ENCODE measurements at places on chromosomes 11 and 22.

DNA sequence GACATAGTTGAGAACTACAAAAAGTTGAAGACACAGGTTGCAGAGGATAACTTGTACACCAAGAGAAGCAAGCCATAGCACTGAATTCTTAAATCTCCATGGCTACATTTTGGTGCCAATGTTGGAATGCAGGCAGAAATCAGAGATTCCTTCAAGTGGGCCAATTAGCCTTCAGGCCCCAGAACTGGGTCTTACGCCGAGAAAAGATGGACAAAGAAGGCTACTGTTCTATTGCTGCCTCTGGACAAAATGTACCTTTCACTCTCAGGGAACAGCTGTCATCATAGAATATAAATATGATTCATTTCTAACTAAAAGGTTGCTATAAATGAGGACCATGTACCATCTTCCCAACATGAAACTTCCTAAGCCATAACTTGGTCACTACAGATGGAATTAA, 13.7 kb downstream of the TMEM216 start:
- DNase-seq = no peak

DNA sequence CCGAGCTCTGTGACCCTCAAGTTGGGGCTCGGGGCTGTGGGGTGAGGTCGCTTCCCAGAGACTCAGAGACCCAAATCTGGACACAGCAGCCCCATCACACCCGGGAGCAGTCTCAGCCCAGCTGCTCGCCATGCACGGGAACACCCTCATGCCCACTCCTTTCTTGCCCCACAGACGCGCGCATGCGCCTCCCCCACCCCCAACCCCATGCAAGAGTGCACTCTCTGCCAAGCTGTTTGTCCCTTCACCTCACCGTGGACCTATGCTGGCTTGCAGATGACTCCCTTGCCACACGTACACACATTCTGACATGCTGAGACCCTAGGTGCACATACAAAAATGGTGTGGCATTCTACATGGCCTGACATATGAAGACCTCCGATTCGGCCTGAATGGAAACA, 478 bp upstream of the CD248 start:
- peak; percentile 82 for DNase-seq

GRCh38 chr11:19173004-19173689, 28.6 kb downstream of the CSRP3 start:
- no peak for DNase-seq

DNA sequence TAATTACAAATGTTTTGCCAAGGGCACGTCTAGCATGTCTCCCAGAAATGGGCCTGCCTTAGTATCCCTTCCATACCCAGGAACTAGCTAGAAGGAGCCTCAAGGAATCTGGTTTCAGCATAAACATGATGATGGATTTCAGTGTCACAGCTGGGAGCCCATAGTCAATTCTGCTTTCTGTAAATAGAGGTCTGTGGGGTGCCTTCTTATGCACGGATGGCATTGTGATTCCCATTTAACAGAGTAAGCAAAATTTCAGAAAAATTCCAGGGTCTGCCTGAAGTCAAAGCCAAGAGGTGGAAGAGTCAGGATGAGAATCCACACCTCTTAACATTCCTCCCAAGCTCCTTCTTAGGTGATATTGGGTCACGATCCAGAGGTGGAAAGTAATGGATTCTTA, 12.1 kb downstream of the DUSP18 start:
- no peak for DNase-seq

- DNase-seq = no peak
These were observed 176.4 kb downstream of the KIRREL3 start for GRCh38 chr11:126824035-126824607.

DNA sequence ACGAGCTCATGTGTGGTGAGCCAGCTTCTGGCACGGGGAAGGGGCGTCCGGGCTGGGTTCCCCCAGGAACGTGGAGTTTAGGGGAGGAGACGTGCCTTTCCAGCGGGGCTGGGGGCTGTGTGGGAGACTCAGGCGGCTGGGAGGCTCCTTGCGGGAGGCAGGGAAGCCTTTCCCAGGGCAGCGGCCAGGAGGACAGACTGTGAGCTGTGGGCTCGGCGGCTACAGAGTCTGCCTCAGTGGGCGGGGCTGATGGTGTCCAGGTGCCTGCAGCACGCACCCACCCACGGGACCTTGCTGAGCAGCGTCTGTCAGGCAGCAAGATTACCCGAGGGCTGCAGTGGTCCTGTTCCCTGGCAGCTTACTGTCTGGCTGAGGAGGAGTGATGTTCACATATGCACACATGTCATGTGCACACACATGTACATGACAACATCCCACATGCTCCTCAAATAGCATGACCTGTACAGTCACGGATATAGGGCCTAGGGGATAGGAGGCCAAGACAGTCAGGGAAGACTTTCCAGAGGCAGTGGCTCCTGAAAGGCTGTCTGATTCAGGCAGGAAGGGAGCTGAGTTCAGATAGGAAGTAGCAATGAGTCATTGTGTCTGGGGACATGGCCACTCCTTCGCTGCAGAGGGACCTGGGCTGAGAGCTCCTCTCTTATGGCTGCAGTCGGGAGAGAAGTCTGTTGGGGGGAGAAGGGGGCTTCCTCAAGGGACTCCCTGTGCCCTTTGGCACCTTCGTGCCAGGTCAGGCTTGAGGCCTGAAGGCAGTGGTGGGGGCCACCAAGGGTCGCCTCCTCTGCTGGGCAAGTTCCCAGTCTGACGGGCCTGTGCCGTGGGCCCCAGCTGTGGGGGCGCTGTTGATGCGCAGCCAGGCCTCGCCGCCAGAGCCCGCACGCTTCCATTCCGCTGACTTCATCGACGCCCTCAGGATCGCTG, 23.3 kb upstream of the PPP6R3 start:
- peak; percentile 96 for DNase-seq

DNA sequence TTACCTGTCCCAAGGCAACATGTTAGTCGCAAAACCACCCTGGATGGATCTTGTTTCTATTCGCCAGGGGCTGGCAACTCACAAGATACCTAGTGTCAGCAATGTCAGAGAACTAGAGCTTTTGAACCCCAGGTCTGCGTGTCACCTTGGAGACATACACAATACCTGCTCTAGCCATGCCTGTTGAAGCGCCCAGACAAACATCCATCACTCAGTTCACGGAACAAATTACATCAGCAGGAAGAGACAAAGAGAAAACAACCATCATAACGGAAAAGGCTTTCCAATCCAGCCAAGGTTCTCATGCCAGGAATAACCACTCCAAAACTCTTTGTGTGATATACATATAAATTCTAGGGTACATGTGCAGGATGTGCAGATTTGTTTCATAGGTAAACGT, 2.2 kb downstream of the CD59 start:
- DNase-seq = no peak

DNA sequence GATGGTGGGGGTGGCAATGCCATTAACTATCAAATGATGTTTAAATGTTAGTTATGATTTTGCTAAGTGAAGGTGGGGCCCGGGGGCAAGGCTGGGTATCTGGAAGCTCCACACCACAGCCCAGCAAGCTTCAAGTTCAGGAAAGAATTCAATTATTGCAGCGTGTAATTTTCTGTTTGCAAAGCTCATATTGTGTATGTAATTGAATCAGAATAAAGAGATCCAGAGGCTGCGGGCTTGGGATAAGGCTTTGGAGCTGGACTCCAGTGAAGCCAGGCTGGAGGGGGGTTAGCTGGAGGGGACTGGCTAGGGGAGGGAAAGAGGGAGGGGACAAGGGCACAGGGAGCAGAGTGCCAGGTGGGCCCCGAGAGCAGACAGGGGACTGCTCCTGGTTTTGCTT, 557.1 kb upstream of the CADM1 start:
- no peak for DNase-seq

DNA sequence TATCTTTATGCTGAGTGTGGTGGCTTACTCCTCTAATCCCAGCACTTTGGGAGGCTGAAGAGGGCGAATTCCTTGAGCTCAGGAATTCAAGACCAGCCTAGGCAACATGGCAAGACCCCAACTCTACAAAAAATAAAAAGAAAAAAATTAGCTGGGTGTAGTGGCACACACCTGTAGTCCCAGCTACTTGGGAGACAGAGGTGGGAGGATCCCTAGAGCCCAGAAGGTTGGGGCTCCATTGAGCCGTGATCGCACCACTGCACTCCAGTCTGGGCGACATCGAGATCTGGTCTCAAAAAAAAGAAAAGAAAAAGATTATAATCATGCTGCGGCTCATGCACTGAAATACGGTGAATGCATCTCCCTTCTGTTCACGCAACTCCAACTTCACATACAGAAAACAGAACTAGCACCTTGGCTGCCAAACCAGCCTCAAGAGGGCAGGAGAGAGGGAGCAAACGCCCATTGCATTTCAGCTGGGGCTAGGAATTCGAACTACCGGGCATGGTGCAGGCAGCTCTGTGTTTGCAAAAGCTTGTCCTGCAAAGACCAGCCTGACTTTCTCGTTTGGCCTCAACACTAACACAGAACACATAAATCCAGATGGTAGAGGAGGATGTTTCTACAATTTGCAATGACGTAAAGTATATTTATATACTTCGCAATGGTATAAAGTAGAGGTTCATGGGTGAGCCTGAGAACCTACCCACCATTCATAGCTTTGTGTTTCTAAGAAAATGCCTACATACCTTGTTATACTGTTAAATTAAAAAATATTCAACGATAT, 6.3 kb upstream of the SYNGR1 start:
- peak; percentile 76 for DNase-seq

DNA sequence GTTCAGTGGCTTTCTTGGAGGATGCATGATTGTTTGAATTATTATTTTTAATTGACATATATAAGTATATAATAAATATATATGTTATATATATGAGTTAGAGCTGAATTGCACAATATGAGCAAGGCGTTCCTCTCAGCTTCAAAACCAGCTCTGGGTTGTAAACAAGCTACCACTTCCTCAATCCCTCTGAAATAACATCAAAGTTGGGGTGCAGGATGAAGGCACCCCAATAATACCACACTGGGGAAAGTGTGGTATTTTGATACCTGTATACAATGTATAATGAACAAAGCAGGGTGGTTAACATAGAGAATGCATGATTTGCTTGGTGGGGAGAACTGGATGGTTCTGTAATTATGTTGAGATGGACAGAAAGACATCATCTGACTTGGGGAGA, 1.7 kb upstream of the SORL1 start:
- no peak for DNase-seq

- DNase-seq = no peak
These were observed 62.0 kb upstream of the THY1 start for GRCh38 chr11:119484741-119485605.

GRCh38 chr22:49334976-49335375, 492.7 kb downstream of the BRD1 start:
- no peak for DNase-seq

DNA sequence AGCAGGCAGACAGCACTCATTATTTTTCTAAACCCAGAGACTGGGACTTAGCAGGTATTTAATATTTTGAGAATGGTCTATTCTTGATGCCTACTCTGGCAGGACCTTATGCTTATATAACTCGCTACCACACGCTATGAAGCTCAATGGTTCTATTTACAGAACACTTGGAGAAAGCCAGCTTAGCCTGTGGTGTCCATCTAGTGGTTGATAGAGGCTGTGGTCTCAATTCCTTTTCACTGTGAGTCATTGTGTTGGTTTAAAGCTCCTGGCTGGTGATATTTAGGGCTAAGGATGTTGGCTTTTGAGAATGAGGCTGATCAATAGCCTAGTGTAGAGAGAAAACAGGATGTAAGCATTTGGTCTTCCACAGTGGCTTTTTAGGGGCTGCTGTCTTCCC, 206.4 kb downstream of the DBX1 start:
- DNase-seq = peak; percentile 72

- no peak for DNase-seq
These were observed 6.4 kb downstream of the CCND1 start for GRCh38 chr11:69647390-69647748.

DNA sequence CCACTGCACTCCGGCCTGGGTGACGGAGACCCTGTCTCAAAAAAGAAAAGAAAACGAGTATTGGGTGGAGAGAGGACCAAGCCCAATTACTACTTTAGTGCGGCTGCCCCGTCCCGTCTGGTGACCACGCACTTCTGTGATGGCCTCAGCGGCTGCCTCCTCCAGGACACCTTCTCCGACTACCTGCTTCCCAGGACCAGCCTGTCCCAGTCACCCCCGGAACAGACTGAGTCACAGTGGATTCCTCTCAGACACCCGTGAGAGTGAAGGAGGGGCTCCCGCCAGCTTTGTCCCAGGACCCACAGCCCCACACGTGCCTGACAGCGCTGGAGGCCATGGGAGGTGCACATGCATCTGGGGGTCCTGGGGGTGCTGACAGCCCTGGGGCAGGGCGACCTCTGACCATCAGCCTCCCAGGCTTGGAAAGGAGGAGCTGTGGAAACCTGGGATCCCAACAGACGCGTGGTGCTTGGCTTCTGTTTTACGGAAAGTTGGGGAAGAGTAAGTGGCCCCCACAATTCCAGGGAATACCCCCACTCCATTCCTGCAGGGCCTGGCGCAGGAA, 4.8 kb downstream of the DRD4 start:
- DNase-seq = no peak

- DNase-seq = no peak
These were observed 10.6 kb upstream of the AIFM3 start for GRCh38 chr22:20956258-20957101.

- no peak for DNase-seq
These were observed 2.1 kb upstream of the TCF20 start for GRCh38 chr22:42272431-42272999.

DNA sequence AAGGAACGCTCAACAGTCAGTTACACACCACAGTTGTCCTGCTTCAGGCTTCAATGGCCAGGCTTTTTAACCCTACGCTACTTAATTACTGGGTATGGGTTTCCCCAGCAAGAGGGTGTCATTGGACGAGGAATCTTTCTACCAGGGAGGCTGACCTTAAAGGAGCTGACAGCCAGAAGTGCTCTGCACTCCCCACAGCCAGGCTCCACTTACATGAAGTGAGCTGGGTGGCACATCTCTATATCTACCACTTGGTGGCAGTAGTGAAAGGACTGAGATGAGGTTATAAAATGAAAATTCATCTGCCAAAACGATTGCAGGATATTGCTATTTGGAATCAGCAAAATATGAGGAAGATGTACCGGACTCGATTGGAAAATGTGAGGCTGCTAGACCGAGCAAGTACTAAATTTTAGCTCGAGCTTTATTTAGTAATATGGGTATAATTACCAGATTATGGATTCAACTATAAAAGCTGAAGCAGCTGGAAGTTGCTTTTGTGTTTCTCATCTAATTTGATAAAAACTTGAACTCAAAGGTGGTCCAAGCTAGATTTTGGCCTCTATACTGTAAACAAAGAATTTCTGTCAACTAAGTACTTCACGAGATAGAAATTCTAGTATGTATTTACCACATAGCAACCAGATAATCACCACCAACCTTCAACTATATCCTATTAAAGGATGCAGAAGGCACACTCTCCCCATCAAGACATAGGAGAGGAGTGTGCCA, 53.9 kb upstream of the CEP126 start:
- peak; percentile 24 for DNase-seq

GRCh38 chr22:24410110-24410856, 17.1 kb upstream of the ADORA2A start:
- DNase-seq = peak; percentile 75

GRCh38 chr22:38868886-38869381, 3.1 kb downstream of the CBX6 start:
- DNase-seq = peak; percentile 87

Measured in hepatic stellate cell (primary cell).